H1 (cell line): ENCODE measurements at places on chromosomes 2 and 18. TPM values are rescaled to one million over a fixed set of nuclear protein-coding genes. Genes with fewer than 3 reads are reported as not detected.

The CRACDL gene
- total RNA-seq = 0.07 and 0.50 TPM in 2 replicates

The DES gene
- total RNA-seq = 1.5 and 1.8 TPM in 2 replicates

The CDCA7 gene
- total RNA-seq = 75.7 and 80.4 TPM in 2 replicates

The IL1RL2 gene
- total RNA-seq = not detected in 2 replicates

The FAM228A gene
- not detected in 2 replicates for total RNA-seq

The COL4A4 gene
- 0.67 and 1.7 TPM in 2 replicates for total RNA-seq

The SMYD1 gene
- total RNA-seq = not detected in 2 replicates

The FZD7 gene
- 246 TPM in 2 replicates for total RNA-seq

The NETO1 gene
- 19.3 and 22.3 TPM in 2 replicates for total RNA-seq

The RNF144A gene
- 15.0 and 15.1 TPM in 2 replicates for total RNA-seq

The DGUOK gene
- 103 and 110 TPM in 2 replicates for total RNA-seq

The PLEKHH2 gene
- 3.1 and 5.0 TPM in 2 replicates for total RNA-seq

The MORN2 gene
- 9.7 and 11.3 TPM in 2 replicates for total RNA-seq

The PARD6G gene
- 17.9 and 18.8 TPM in 2 replicates for total RNA-seq

The TMEM185B gene
- 12.5 and 13.5 TPM in 2 replicates for total RNA-seq

The CACNB4 gene
- 4.0 and 4.1 TPM in 2 replicates for total RNA-seq

The C1GALT1C1L gene
- not detected in 2 replicates for total RNA-seq

The ECEL1 gene
- total RNA-seq = 6.5 and 7.7 TPM in 2 replicates

The STAT1 gene
- total RNA-seq = 43.0 and 43.8 TPM in 2 replicates

The MYO5B gene
- total RNA-seq = 6.4 and 6.9 TPM in 2 replicates

The EMX1 gene
- 4.8 and 4.9 TPM in 2 replicates for total RNA-seq

The TEKT4 gene
- total RNA-seq = not detected in 2 replicates

The IL1RN gene
- total RNA-seq = not detected in 2 replicates

The MROH2A gene
- total RNA-seq = not detected in 2 replicates

The OSBPL6 gene
- 5.6 and 7.2 TPM in 2 replicates for total RNA-seq

The DUSP2 gene
- total RNA-seq = 8.7 and 10.1 TPM in 2 replicates

The ABCG8 gene
- not detected in 2 replicates for total RNA-seq

The MLPH gene
- total RNA-seq = 17.0 TPM in 2 replicates

The C2orf15 gene
- 5.5 and 6.5 TPM in 2 replicates for total RNA-seq

The IL36A gene
- total RNA-seq = not detected in 2 replicates

The GPR45 gene
- total RNA-seq = not detected in 2 replicates

The GKN1 gene
- total RNA-seq = not detected in 2 replicates

The KIAA2012 gene
- not detected in 2 replicates for total RNA-seq

The TNS1 gene
- 4.8 and 5.1 TPM in 2 replicates for total RNA-seq

The NCK2 gene
- 61.7 and 65.7 TPM in 2 replicates for total RNA-seq

The STPG4 gene
- total RNA-seq = 0.27 and 0.28 TPM in 2 replicates

The TACR1 gene
- 0.19 and 0.37 TPM in 2 replicates for total RNA-seq

The CPO gene
- total RNA-seq = 1.3 and 1.9 TPM in 2 replicates

The ABCG5 gene
- not detected in 2 replicates for total RNA-seq

The CDH19 gene
- not detected in 2 replicates for total RNA-seq

The TCF7L1 gene
- total RNA-seq = 108 and 110 TPM in 2 replicates

The CCDC141 gene
- total RNA-seq = 21.4 and 21.6 TPM in 2 replicates

The REG1B gene
- total RNA-seq = not detected in 2 replicates

The ANKRD62 gene
- not detected in 2 replicates for total RNA-seq
